H54 (cell line): ENCODE measurements at places on chromosomes 5 and 9.

DNA sequence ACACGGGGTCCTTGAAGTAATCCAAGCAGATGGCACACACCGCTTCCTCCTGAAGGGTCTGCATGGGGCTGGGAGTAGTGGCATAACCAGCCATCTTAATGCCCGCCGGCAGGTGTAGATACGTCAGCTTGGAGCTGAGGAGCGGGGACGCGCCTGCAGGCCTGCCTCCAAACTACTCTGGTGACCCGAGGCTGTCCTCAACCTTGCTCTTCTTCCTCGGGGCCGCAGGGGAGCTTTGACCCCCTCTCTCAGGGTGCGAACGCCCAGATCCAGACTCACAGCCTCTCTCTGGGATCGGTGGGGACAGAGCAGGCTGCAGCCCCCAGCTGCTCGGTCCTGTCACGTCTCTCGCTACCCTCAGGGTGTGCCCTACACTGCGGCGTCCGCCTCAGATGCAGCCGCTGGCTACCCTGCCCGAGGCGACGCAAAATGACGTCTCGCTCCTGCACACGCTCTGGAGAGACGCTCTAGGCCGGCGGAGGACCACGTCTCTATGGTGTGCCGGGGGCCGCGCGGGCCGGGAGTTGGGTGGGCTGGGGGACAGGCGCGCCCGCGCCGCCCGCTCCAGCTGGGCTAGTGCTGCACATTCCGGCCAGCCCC is at the start of gene TRIM52:
TSS of gene TRIM52 (minus strand) at position 424 of the 600 bp plus-strand sequence. CDS start at position 94, 330 bp downstream.
- DNase-seq, result peak; percentile 84

DNA sequence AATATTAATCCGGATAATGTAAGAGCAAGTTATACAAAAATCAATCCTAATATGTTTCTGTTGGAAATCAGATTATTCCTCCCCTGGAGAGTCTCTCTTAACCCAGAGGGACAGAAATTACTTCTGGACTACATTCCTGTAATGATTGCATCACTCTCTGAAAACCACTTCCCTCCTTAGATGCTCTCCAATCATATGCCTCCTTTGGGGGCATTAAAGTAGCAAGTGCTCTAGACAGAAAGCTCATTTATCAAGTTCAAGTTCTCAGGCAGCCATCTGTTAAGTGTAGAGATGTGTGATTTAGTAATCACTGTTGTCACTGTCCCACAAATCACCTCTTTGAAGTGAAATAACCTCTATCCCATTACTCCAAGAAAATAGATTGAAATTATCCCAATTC is 247.1 kb downstream of the SLCO4C1 start:
- DNase-seq, result no peak

- no peak for DNase-seq
Measured at GRCh38 chr5:10559871-10560270, 4.0 kb upstream of the ANKRD33B start.

- DNase-seq, result no peak
Measured at GRCh38 chr5:88142636-88142885, 126.1 kb downstream of the TMEM161B start.

GRCh38 chr9:27117489-27118135 is 8.6 kb downstream of the TEK start:
- peak; percentile 35 for DNase-seq

GRCh38 chr5:172417983-172418630 is 36.2 kb downstream of the SH3PXD2B start:
- peak; percentile 46 for DNase-seq

- no peak for DNase-seq
Measured at GRCh38 chr5:134003064-134003816, 1.5 kb downstream of the VDAC1 start.

- DNase-seq, result peak; percentile 15
Measured at GRCh38 chr9:100011062-100011681, 87.6 kb downstream of the ERP44 start.

DNA sequence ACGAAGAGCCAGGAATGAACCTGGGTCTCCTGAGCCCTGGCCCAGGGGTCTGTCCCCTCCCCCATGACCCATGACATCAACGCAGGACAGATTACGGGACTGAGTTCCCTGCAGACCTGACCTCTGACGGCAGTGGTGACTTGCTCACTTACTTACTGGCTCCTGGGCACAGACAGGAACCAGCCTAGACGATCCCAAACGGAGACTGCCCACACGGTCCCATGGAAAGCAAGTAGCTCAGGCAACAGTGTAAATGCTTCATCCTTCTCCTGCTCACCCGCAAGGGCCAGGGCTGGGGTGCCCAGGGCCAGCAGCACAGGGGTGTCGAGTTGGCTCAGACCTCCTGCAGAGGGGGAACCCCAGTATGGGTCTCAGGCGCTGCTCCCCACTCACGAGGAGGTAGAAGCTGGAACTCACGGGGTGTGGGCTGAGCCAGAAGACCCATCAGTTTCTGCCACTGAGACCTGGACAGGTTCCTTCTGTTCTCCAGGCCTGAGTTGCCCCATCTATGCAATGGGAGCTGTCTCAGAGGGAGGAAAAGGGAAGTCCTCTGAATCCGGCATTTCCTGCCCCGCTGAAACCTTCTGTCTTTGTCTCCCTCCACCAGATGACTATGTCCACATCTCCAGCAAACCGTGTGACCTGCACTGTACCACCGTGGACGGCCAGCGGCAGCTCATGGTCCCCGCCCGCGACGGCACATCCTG is 5.6 kb downstream of the ADAMTSL2 start:
- DNase-seq, result no peak

DNA sequence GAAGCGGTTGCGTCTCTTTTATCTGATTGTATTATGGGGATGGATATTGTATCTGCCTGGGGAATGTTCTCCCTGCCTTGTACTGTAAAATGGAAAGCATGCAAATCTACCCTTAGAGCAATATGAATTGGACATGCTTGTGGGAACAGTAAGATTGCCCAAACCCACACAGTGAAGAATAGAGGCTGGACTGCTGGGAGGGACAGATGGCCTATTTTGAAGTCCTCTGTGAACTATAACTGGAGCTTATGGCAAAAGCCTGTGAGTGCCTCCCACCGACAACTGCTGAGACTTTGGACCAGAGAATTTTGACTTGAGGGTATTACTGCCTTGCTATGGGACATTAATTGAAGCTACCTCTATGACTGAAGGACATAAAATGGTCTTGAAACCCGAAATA is 168.9 kb downstream of the ERCC6L2 start:
- no peak for DNase-seq

GRCh38 chr5:127891942-127892341 is 188.8 kb downstream of the CCDC192 start:
- DNase-seq, result no peak

DNA sequence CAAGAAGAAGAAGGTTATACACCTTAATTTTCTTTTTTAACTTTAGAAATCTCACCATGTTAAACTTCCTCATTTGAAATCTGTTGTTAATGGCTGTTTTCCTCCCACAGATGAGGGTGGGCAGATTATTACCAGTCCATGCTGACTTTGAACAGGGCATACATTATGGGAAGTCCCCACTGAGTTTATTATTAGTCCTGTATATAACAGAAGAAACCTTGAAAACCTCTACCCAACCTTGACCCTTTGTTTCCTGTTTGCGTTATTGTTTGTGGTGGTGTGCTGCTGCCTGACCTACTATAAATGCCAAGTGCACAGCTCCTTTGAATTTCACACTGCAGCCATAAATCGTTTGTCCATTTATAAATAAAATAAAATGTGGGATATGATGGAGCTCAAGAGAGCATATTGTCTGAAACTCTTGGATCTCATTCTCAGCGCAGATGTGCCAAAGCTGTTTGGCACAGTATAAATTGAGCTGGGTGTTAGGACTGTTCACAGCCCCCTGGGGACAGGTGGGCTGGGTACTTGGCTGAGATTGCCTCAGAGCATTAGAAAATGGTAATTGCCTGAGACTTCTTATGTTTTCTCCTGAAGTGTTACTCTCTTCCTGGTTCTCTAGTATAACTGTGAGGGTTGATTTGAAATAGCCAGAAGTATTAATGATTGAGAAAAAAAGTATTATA is 139.6 kb downstream of the SPATA31D1 start:
- no peak for DNase-seq

GRCh38 chr9:84807870-84808390 is 138.4 kb downstream of the NTRK2 start:
- no peak for DNase-seq

- no peak for DNase-seq
Measured at GRCh38 chr5:27818888-27819287, 780.5 kb upstream of the CDH9 start.

- no peak for DNase-seq
Measured at GRCh38 chr9:79185866-79186265, 385.9 kb upstream of the TLE4 start.

DNA sequence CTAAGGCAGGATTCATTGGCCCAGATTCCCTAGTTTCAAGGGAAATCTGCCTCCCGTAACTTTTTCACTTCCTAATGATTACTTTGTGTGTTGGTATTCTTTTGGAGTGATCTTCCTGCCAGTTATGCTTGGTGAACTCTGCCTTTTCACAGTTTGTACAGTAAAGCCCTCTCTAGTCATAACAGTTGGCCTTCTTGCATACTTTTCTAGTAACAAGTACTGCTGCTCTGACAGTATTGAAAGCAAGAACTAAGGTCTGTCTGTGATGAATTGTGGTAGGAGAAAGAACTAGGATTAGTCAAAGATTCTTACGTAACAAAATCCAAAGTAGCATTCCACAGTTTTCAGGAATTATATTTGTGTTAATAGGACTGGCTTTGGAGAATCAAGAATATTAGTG is 1457.2 kb upstream of the WWC1 start:
- no peak for DNase-seq

DNA sequence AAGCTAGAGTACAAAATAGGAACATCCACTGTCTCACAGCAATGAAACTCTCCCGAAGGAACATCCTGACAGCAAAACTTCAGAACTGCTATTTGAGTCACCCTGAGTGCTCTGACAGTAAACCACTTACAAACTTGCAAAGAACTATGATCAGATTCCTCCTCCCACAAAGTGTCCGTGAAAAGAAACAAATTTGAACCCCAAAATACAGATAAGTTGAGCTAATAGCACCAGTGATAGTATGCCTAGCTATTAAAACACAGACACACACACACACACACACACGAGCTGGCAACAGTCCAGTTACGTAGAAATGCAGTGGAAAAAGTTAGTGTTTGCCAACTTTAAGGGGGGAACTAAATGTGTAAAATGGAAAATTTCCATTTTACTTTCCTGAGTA is 3.1 kb upstream of the GLIS3 start:
- DNase-seq, result no peak

- DNase-seq, result peak; percentile 75
Measured at GRCh38 chr9:123131258-123131657, 97.8 kb downstream of the GPR21 start.

DNA sequence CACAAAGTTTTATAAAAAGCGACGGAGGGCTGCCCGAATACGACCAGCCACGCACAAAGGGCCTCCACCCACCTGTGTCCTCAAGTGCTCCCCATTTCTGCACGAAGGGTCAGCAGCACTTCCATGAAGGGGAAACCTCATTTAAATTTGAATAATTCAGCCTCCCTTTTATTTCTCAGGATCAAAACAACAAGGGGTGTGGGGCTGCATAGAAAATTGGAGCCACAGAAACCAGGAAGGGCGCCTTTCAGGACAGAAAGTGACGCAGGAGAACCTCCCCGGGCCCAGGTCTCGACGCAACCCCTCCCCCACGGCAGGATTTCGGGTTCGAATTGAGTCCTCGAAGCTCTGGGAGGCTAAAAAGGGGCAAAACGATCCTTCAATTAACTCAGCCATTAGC is 2.1 kb downstream of the NRARP start:
- no peak for DNase-seq

GRCh38 chr9:130156672-130157071 is 15.5 kb upstream of the NCS1 start:
- DNase-seq, result no peak

DNA sequence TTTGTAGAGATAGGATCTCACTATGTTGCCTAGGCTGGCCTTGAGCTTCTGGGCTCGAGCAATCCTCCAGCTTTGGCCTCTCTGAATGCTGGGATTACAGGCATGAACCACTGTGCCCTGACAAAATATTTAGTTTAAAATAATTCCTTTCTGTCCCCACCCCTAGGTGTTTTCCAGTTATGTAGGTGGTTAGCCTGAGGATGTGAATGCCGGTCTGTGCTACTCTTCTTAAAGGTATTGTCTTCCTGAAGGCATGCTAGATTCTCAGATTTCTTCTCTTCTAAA is 56.7 kb upstream of the BASP1 start:
- no peak for DNase-seq

DNA sequence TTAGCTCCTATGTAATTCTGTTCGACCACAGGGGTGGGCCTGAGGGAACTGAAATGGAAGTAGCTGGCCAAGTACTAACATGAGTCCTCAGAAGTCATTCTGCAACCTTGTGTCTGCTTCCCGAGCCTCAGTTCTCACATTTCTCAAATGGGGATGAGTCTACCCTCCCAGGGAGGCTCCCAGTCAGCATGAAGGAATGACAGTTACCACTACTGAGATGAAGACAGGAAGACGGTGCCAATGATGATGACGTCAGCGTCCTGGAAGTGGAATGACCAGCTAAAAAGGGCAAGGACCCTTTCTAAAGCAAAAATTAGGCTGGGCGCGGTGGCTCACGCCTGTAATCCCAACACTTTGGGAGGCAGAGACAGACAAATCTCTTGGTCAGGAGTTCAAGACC is 6.8 kb downstream of the PIP5KL1 start:
- peak; percentile 99 for DNase-seq

GRCh38 chr5:161572914-161573313 is 26.4 kb upstream of the GABRB2 start:
- DNase-seq, result no peak

GRCh38 chr9:133130685-133131244 is 9.7 kb upstream of the RALGDS start:
- DNase-seq, result no peak

DNA sequence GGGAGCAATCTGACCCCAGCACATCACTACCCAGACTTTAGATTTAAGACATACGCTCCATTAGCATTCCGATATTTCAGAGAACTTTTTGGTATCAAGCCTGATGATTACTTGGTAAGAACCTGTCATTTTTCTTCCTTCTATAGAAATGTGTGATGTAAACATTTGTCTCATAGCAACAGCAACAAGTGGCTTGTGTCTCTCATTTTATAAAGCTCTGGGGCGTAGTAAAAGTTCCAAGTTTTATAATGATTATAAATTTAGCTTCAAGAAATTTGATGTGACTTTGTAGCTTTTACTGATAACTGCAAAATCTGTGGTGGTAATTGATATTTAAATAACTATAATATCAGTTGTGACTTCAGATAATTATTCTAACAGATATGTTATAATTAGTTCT is 137.2 kb downstream of the PRKACG start:
- no peak for DNase-seq

DNA sequence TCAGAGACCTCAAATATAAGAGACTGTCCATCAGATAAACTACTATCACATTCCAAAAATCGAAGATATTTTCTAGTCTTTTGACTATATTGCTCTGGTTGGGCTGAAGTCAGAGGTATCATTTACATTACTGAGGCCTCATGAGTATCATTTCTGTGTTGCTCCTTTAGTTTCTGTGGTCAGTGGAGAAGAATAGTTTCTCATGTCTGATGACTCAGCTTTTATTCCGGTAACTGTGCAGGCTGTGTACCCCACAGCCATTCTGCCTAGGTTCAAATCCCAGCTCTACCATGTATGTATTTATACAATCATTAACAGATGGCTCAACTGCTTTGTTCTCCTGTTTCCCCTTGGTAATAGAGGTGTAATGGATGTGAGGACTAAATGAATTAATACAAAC is 179.3 kb downstream of the ALDH1A1 start:
- no peak for DNase-seq
